ENCODE measurements at places on chromosomes 2 and 18.
A peak's percentile ranks its signal among the peaks of the same experiment; 100 is the strongest.

DNA sequence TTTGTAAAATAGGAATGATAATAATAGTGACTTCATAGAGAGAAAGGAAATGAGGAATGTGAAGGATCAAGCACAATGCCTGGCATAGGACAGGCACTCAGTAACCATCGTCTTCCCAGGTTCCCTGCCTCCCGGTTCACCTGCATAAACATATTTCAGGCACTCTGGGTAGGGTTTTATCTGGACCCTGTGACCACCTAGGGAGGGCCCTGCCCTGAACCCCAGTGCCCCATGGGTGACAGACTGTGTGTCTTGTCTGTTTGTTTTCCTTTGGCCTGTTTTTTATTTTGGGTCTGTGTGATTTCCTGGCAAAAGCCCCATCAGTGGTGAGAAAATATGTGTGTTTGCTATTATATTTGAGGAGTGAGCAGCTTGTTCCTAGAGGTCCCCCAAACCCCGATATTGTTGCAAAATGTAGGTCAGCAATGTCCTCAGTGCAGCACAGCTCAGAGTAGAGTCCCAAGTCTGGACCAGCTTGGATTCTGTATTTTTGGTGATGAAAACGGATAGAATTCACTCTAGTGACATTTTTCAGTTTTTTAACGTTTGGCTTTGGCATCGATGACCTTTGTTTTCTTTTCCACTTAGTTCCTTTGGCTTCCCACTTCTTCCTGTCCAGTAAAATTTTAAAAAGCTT, 9.6 kb upstream of the NT5C1B start:
- no peak for DNase-seq

DNA sequence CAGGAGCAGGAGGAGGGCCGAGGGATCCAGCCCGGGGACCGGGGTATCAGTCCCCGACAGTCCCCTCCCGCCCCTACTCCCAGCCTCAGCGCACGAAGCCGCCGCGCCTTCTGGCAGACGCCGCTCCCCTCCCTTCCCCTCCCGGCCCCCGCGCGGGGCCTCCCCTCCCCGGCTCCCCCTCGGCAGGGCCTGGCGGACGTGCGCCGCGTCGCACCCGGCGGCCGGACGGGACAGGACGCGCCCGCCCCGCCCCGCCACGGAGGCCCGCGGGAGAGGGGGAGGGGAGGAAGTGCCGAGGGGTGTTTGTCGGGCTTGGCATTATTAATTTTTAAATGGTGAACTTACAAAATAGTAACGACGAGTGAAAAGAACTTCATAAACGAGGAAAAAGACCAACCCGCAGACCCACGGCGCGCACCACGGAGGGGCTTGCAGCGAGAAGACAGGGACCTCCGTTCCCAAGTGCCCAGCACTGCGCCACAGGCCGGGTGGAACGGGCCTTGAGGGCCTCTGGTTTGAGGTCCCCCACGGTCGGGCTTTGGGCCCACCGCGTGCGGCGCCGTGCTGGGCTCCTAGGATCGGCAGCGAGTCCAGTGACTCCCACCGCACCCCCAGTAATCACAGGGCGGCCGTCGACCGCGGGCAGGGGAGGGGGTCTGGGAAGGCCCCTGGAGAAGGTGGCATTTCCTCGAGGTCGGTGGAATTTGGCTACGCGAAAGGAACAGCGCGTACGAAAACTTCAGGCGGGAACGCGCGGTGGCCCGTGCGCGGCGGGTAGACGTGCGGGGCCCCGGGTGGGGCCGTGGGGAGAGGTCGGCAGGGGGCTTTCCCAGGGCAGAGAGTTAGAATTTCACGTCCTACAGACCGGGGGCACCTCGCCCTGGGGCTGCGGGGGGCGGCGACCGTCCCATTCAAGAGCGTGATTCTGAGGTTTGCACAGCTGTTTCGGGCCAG, 954 bp upstream of the CTDSP1 start:
- no peak for DNase-seq

GRCh38 chr2:65182570-65182969, 45.1 kb upstream of the ACTR2 start:
- no peak for DNase-seq

GRCh38 chr18:63249771-63250170, 69.8 kb downstream of the BCL2 start:
- no peak for DNase-seq

- no peak for DNase-seq
Observed at GRCh38 chr2:24435391-24436316, 55.4 kb upstream of the NCOA1 start.

- DNase-seq, result no peak
Observed at GRCh38 chr2:216851486-216852090, 8.3 kb downstream of the TNP1 start.

GRCh38 chr2:218123986-218124385, 1.8 kb upstream of the CXCR2 start:
- no peak for DNase-seq

- no peak for DNase-seq
Observed at GRCh38 chr2:29270701-29271121, 155.5 kb downstream of the CLIP4 start.

DNA sequence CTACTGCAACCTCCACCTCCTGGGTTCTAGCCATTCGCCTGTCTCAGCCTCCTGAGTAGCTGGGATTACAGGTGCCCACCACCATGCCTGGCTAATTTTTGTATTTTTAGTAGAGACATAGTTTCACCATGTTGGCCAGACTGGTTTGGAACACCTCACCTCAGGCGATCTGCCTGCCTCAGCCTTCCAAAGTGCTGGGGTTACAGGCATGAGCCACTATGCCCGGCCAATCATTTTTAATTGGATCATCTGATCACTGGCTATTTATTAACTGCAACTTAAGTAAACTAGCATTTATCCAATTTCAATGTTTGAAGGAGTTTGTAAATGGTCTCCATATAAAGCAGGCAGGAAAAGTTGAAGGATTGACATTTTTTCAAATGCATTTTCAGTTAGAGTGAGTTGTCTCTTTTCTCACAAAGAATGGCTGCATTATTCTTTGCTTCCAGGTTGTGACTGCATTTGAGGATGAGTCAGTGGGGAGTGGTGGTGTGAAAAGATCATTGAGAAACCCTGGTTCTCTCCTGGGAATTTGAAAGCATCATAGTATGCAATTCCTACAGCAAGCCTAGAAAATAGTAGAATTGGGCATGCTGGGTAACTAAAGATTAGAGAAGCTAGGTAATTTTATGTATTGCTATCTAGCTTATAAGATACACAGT, 431.1 kb upstream of the ZEB2 start:
- DNase-seq, result no peak

GRCh38 chr2:230097424-230097823, 28.7 kb upstream of the SLC16A14 start:
- no peak for DNase-seq

- peak; percentile 64 for DNase-seq
Observed at GRCh38 chr2:231642631-231643494, 50.2 kb downstream of the TEX44 start.

GRCh38 chr2:21928292-21928691, 804.5 kb downstream of the TDRD15 start:
- DNase-seq, result no peak

GRCh38 chr2:54572636-54573536, 116.8 kb downstream of the SPTBN1 start:
- no peak for DNase-seq

DNA sequence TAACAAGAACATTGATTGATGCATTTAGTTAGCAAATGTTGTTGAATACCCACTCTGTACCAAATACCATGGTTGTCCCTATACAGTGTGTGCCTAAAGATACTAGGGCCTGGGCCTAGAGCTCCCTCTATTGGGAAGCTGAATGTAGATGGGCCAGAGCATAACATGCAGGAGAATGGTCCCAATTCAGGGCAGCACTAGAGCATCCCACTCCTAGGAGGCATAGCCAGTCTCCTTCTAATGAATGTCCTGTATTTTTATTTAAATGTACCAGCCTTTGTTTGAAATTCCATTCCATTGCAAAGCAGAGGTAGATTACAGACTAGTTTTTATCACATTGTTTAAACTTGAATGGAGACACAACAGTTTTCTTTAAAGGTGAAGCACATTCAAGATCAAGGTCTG, 90.6 kb downstream of the FEZ2 start:
- no peak for DNase-seq

DNA sequence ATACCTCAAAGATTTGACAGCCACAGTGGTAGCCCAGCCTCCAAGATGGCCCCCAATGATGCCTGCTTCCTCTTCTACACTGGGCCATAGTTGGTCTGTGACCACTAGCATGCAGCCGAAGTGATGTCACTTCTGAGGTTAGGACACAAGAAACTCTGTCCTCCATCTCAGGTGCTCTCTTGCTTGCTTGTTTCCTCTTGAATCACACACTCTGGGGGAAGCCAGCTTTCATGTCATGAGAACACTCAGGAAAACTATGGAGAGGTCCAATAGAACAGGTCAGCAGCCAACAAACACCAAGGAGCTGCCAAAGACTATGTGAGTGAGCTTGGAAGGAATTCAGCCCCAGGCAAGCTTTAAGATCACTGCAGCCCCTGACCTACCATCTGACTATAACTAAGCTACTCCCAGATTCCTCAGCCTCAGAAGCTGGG, 3.3 kb upstream of the ADAM17 start:
- no peak for DNase-seq

DNA sequence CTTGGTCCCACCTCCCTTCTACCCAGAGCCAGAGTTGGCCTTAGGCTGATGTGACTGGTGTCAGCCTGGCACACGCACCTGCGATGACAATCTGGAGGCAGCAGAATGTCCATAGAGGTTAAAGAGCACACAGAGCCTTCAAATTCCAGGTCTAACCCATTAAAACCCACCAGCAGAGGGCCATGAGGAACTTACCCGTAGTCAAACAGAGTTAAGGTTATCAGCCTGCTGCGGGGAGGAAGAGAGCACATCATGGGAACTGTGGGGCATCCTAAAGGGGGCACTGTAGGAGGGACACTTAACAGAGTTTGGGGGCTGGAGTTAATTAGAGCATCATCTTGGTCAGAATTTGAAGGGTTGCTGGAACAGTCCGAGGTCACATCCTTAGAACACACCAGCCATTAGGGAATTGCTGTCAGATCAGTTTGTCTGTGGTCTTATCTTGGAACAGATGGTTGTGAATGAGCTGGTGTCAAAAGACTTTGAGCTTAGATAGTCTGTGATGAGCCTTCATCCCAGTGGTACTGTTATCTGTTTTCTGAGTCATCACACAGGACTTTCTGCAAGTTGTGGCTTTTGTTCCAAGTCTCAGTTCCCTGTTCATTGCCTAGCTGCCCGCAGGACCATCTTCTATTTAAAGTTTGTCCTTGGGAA, 248.6 kb downstream of the LOXHD1 start:
- DNase-seq, result no peak

DNA sequence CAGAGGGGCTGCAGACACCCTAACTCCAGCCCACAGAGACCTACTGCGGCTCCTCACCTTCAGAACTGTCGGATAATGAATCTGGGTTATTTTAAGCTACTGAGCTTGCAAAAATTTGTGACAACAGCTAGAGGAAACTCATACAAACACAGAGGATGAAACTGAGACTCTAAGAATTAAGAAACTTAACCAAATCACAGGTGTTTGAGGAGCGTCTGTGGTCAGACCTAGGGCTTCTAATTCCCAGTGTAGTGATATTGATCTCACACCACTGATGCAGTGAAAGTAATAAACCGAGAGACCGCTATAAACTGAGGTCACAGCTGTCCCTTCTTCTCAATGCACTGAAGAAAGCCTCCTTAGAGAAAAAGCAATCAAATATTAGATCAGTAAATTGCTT, 110.1 kb downstream of the RGPD3 start:
- no peak for DNase-seq

DNA sequence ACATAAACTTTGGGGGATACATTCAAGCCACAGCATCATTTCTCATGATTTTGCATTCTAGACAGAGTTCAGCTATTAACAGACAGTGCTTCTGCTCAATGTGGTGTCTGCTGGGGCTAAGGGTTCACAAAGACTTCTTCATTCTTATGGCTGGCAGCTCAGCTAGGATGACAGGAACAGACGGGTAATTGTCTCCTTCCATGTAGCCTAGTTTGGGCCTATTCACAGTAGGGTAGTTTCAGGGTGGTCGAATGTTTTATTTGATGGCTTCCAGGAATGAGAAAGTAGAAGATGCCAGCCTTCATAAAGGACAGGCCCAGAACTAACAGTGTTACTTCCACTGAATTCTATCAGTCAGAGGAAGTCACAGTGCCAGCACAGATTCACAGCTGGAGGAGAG, 26.0 kb upstream of the BCL2L11 start:
- no peak for DNase-seq

DNA sequence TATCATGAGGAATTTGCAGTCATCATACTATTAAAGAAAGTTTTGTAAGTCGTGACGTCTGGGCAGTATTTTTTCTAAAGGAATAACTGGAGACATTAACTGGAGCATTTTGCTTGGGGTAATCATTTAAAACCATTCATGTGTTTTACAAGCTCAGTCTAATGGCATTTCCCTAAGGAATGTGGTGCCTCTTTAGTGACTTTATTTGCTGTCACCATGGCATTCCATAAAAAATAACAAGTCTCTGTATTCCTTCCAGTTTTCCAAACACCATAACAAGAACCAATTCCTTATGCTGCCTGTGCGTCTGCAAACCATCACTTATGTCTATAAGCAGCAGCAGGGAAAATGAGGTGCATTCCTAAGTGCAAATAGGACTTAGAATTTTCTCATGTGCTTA, 82.8 kb downstream of the EPB41L3 start:
- DNase-seq, result no peak

DNA sequence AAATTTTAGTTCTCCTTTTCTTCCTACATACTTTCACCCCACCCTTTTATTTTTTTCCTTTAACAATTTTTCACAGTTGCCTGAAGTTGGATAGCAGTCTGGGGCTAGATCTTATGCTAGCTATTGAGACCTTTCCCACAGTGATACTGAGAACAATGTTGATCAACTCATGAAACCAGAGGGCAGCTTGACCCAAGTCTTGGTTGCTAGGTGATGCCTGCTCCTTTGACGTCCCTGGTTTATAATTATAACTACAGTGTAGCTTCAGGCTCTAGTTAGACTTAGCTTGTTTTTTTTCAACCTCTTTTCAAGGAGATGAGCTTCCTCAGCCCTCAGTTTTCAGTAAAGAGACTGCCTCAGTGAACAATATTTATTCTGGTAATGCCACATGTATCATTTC, 648.5 kb downstream of the IRS1 start:
- DNase-seq, result no peak

DNA sequence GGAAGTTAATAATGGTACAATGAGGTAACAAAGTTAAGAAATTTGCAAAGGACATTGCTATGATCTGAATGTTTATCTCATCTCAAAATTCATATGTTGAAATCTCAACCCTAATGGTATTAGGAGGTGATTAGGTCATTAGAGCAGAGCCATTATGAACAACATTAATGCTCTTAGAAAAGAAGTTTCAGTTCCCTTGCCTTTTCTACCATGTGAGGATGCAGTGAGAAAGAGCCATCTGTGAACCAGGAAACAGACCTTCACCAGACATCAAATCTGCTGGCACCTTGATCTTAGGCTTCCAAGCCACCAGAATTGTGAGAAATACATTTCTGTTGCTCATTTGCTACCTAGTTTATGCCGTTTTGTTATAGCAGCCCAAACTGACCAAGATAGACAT, 757.6 kb downstream of the NR4A2 start:
- no peak for DNase-seq

GRCh38 chr18:66724664-66725356, 120.9 kb upstream of the CDH19 start:
- no peak for DNase-seq

- DNase-seq, result no peak
Observed at GRCh38 chr2:62578803-62579640, 73.0 kb upstream of the TMEM17 start.

- no peak for DNase-seq
Observed at GRCh38 chr18:3689091-3689490, 239.1 kb downstream of the TGIF1 start.

- no peak for DNase-seq
Observed at GRCh38 chr18:76894566-76895346, 72.4 kb downstream of the ZNF236 start.

- no peak for DNase-seq
Observed at GRCh38 chr2:19425419-19425818, 67.0 kb upstream of the OSR1 start.

- no peak for DNase-seq
Observed at GRCh38 chr2:54866868-54867267, 143.4 kb downstream of the EML6 start.

All from NCI-H1048 (cell line).